Endodermal cell (in vitro differentiated cells): ENCODE measurements at places on chromosomes 16 and 17. TPM values are rescaled to one million over a fixed set of nuclear protein-coding genes. Genes with fewer than 3 reads are reported as not detected.

The ALOXE3 gene
- 0.33 to 0.49 TPM in 2 of 3 replicates, not detected in the other for total RNA-seq

The EMP2 gene
- total RNA-seq, result 14.3 and 19.0 TPM in 2 replicates

The UTS2R gene
- total RNA-seq, result 0.29 and 0.40 TPM in 2 replicates

The CES5A gene
- 0.26 TPM in 1 of 2 replicates, not detected in the other for total RNA-seq

The MYO15B gene
- 89.0 to 107 TPM (median 93.2 TPM) in 3 replicates for total RNA-seq

The LDHD gene
- 1.3 to 4.3 TPM (median 3.5 TPM) in 3 replicates for total RNA-seq

The KRT16 gene
- total RNA-seq, result not detected in 3 replicates

The CCDC144A gene
- 0.38 and 0.81 TPM in 2 replicates for total RNA-seq

The HOXB1 gene
- total RNA-seq, result not detected in 3 replicates

The RECQL5 gene
- total RNA-seq, result 53.0 and 54.3 TPM in 2 replicates

The AOC2 gene
- total RNA-seq, result 2.1 to 3.7 TPM (median 3.4 TPM) in 3 replicates
